ENCODE measurements at places on chromosomes 7 and 10. TPM values are rescaled to one million over a fixed set of nuclear protein-coding genes. Genes with fewer than 3 reads are reported as not detected.

PRPS1L1 gene
- total RNA-seq, result not detected

ZNF488 gene
- 0.15 TPM for total RNA-seq

BNIP3 gene
- total RNA-seq, result 1,791 TPM

DDC gene
- not detected for total RNA-seq

SEMA3D gene
- 6.2 TPM for total RNA-seq

VIM gene
- total RNA-seq, result 904 TPM

SHH gene
- not detected for total RNA-seq

HTR5A gene
- total RNA-seq, result not detected

HOXA1 gene
- 0.42 TPM for total RNA-seq

WDR86 gene
- total RNA-seq, result 71.8 TPM

MLXIPL gene
- 1.8 TPM for total RNA-seq

MSS51 gene
- 3.6 TPM for total RNA-seq

VWA2 gene
- not detected for total RNA-seq

FAM25A gene
- not detected for total RNA-seq

CRTAC1 gene
- total RNA-seq, result 3.1 TPM

STRIP2 gene
- total RNA-seq, result 38.9 TPM

SRGN gene
- not detected for total RNA-seq

STEAP1B gene
- not detected for total RNA-seq

ZSCAN21 gene
- total RNA-seq, result 24.3 TPM

SLC26A5 gene
- total RNA-seq, result 0.15 TPM

OPN4 gene
- total RNA-seq, result not detected

GRCh38 chr10:72162978-72163377 lies 52.8 kb upstream of the ANAPC16 start:
- DNase-seq, result peak; percentile 60

GRCh38 chr7:89770161-89770560 lies 384.1 kb upstream of the STEAP1 start:
- DNase-seq, result no peak

- no peak for DNase-seq
Observed at GRCh38 chr7:148484486-148484885, 106.1 kb upstream of the C7orf33 start.

GRCh38 chr7:138907201-138907847 lies 73.9 kb downstream of the KIAA1549 start:
- no peak for DNase-seq

DNA sequence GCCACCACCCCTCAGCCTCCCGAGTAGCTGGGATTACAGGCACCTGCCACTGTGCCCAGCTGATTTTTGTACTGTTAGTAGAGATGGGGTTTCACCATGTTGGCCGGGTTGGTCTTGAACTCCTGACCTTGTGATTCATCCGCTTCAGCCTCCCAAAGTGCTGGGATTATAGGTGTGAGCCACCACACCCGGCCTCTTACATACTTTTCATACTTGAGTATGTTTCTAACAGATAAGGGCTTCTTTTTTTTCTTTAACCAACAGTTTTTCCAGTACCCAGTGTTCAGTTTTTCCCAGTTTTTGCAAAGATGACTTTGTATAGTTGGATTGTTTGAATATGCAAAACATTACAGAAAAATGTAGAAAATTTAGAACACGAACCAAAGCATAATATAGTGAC lies 7.7 kb downstream of the EIF4H start:
- DNase-seq, result no peak

- no peak for DNase-seq
Observed at GRCh38 chr10:88493691-88494483, 89.2 kb downstream of the RNLS start.

- no peak for DNase-seq
Observed at GRCh38 chr7:94392393-94392786, 2.3 kb upstream of the COL1A2 start.

DNA sequence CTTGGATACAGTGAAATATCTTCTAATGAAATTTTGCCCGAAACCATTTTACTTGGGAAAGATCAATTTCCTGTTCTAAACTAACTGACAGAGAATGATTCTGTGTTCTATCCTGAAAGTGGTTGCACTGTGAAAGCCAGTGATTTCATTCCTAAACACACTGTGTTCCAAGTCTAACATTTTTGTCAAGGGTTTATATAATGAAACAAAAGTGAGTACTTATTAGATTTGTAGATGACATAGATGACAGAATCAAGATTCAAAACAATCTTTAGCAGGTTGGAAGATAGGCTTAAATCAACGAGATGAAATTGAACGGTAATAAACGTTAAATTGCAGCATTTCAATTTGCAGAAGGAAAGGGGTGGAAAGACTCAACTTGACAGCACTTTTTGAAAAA lies 13.3 kb downstream of the KAT6B start:
- no peak for DNase-seq

- no peak for DNase-seq
Observed at GRCh38 chr10:132832186-132832969, 46.4 kb upstream of the NKX6-2 start.

GRCh38 chr7:134485203-134485602 lies 26.3 kb upstream of the AKR1B1 start:
- DNase-seq, result no peak

- peak; percentile 25 for DNase-seq
Observed at GRCh38 chr10:2968401-2969058, 98.8 kb upstream of the PFKP start.

DNA sequence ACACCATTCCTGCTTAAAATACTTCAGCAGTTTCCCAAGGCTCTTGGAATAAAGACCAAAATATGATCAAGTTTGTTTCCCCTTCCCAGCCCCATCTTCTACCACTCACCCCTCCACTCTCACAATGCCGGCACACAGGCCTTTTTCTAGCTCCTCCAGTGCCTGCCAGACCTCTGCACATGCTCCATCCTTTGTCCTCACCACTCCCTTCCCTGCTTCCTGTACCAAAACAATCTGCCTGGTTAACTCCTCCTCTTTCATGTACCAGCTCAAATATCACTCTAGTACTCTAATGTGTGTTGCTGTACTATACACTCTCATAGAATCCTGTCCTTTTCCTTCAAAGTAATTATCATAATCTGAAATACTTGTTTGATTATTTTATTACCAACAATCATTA lies 19.4 kb downstream of the SCRN1 start:
- no peak for DNase-seq

- no peak for DNase-seq
Observed at GRCh38 chr10:73937333-73938043, 26.6 kb downstream of the PLAU start.

DNA sequence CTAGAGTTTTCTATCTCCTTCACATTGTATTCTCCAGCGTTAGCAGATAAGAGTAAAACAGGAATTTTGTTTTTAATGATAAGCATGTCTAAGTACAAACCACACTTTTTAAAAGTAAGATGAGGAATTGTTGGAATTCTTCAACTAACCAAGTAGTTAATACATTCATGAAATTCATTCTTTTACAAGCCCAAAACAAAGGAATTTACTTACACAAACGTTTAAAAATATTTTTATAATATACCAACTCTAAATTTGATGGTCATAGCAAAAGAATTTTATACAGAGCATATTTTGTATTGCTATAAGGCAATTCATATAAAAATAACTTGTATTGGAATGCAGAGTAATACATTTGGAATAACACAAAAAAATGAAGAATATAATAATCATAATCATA lies 51.3 kb downstream of the TWIST1 start:
- DNase-seq, result no peak

DNA sequence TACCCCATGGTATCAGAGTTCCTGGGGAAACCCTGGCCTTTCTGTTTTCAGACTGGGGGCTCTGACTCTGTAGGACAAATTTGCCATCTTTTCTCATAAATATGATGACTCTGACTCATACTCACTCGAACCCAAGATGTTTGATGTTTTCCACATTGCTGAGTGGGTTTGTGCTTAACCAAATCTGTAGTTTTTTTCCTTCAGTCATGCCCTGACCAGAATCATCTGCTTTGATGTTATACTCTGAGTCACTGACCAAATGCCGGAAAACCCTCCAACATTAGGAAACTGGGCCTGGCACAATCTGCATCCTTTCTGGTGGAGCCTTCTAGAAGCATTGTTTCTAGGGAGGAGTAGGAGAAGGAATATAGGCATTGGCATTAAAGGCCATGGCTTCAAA lies 118.7 kb downstream of the C10orf105 start:
- DNase-seq, result no peak

GRCh38 chr7:23067271-23067670 lies 38.3 kb upstream of the KLHL7 start:
- DNase-seq, result no peak

DNA sequence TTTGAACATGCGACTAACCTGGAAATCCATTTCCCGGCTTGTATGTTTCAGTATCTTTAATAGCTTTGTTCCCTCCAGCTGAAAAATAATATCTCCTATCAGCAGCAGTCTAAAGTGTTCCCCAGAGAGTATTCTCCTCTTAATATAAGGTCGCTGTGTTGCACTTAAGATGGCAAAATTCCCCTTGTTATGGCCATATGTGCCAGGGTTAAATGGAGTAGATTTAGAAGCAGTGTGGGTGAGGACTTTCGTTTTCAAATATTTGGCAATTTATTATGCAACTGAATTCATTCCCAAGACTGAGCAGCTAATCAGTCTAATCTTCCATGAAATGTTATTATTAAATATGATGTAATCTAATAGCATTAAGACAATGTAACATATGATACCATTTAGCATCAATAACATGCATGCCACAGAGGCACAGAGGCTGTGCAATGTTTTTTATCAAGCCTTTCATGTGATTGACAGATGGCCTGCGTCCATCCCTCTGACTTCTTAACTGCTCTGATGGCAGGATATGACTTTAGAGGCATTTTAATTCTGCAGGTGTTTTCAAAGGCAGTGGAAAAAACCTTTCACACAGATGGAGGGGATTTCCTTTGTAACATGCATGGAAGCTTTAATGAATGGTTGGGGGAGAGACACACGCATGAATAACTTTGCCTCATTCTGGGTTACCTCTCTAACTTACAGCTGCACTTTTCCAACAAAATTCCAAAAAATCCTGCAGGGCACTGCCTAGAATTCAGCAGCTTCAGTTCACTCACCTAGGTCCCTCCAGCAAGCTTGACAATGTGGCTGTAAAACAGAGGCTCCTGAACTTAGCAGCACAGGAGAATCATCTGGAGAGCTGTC lies 55.1 kb upstream of the ZPBP start:
- no peak for DNase-seq

DNA sequence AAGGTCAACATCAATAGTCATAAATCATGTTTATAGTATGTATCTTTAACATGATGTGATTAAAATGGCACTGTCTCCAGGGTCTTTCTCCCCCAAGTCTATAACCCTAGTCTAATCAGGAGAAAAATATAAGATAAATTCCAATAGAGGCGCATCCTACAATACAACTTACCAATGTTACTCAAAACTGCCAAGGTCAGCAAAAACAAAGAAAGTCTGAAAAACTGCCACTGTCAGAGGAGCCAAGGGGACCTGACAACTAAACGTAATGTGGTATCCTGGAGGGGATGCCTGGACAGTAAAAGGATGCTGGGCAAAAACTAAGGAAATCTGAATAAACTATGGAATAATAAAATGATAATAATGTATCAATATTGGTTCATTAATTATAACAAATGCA lies 63.9 kb downstream of the TPK1 start:
- DNase-seq, result no peak

GRCh38 chr7:28230261-28230660 lies 49.7 kb upstream of the JAZF1 start:
- no peak for DNase-seq

- peak; percentile 27 for DNase-seq
Observed at GRCh38 chr10:112624546-112625048, 177.6 kb downstream of the VTI1A start.

DNA sequence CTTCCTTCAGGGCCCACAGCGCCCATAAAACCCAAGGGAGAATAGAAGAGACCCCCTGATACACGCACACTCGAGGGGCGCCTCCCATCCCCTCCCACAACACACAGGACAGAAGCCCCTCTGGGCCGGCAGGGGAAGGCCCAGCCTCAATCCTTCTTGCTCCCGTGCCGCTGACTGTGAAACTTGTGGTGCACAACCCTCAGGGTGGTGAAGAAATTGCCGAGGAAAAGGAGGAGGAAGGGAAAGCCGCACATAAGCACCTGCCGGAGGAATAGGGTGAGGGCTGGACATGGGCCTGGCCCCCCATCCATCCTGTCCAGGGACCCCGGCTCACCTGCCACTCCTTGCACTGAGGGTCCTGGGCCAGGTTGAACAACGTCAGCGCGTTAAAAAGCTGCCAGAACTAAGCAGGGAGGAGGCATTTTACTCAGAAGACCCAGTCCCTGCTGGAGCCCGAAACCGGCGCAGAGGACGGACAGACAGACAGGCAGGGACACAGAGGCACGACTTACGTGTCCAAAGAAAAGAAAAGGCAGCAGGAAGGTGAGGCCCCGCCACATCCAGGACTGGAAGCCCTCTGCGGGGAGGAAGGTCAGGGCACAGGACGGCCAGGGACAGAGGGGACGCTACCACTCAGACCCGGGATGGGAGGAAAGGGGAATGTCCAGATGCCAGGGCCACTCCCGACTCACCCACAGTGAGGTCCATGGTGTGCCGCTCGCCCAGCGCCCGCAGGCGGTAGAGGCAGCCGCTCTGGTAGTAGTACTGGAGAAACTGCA lies 7.2 kb downstream of the TMEM120A start:
- DNase-seq, result no peak

- no peak for DNase-seq
Observed at GRCh38 chr10:91410638-91411371, 661 bp downstream of the HECTD2 start.

- no peak for DNase-seq
Observed at GRCh38 chr10:75647675-75648074, 216.3 kb downstream of the LRMDA start.

GRCh38 chr10:125174360-125174759 lies 14.0 kb upstream of the CTBP2 start:
- no peak for DNase-seq

GRCh38 chr7:28512668-28513440 lies 100.5 kb downstream of the CREB5 start:
- DNase-seq, result no peak

Measured in cardiac muscle cell (in vitro differentiated cells and primary cell).